ENCODE measurements at places on chromosomes 2 and 18. TPM values are rescaled to one million over a fixed set of nuclear protein-coding genes. Genes with fewer than 3 reads are reported as not detected.
A peak's percentile ranks its signal among the peaks of the same experiment; 100 is the strongest.

DNA sequence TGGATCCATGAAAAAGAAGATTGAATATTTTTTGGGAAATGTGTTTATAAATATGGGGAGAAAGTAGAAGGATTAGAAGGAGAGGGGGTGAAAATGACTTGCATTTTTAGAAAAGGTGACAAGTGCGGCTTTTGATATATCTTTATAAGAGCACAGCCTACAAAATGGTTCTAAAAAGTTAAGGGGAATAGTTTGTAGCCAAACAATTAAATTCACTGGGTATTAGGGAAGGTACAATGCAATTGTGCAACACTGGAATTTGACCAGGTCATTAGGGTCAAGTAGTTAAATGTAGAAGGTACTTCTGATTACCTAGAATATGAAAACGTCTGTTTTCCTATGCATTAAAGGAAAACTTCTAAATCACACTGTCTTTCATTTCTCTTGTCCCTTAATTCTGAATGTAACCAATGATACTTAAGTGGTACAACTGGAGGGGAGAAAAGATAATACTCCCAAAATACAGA lies 44.5 kb upstream of the SERTAD2 start:
- no peak overlapping the region for H3K4me3 ChIP-seq
- H3K4me1 ChIP-seq = no peaks in the 10 kb centered on the region
- no peaks in the 10 kb centered on the region for H3K27me3 ChIP-seq
- H3K36me3 ChIP-seq = no peaks in the 10 kb centered on the region
- no peak overlapping the region for H3K27ac ChIP-seq

DNA sequence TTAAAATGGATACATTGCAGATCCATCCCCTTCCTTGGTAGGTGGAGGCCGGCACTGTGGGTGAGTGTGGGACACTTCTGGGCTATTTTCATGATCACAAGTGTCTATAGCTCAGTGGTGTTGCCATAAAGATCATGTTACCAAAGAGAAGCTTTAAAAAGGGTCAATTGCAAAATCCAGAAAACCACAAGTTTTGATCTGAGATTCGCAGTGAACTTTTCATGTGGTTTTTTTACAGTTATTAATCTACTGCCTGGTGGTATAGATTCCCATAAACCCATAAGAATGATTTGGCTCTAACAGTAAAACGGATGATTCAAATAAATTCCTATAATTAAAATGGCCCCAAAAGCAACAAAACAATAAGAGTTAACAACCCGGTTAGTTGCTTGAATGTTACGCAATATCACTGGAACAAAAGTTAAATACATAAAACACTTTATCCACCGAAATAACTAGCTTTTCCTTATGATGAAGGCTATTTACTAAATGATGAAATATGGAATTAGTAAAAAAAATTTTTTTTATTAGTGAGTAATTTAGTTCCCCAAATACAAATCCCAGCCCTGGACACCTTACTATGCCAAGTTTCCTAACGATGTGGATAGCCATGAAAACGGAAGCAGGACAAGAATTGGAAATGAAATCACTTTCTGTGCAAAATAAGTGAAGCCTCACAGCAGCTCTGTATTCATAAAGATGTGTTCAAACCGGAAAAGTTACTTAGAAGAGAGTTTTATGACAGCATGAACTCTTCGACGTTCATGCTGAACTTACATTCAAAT lies 95.6 kb upstream of the THOC1 start:
- H3K4me3 ChIP-seq = no peak overlapping the region
- no peaks in the 10 kb centered on the region for H3K27me3 ChIP-seq
- no peaks in the 10 kb centered on the region for H3K36me3 ChIP-seq
- H3K4me1 ChIP-seq = no peaks in the 10 kb centered on the region

DNA sequence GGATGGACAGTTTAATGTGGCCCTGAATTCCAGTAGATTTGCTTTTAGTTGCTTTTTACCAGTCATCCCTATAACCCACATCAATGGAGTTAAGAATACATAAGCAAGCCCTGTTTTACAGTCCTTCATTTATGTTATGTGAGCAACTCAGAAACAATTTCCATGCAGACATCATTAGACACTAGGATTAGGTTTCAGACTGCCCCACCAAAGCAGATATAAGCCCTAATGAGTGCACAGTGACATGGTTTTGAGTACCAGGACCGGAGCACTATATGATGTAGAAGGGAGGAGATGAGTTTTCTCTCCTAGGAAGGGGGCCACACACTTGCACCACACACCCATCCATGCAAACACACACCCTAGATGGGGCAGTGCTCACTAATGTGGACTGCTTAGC lies 15.5 kb downstream of the KCNS3 start:
- no peak overlapping the region for H3K27ac ChIP-seq
- H3K27me3 ChIP-seq = no peaks in the 10 kb centered on the region
- no peaks in the 10 kb centered on the region for H3K36me3 ChIP-seq
- DNase-seq = no peak

Gene ATP6V1C2
- total RNA-seq = 0.67 TPM

Gene IL1RL1
- 28.2 TPM for total RNA-seq

GRCh38 chr18:61340148-61340547 lies 6.9 kb downstream of the CDH20 start:
- no peak for DNase-seq
- no peaks in the 10 kb centered on the region for H3K36me3 ChIP-seq
- H3K4me1 ChIP-seq = no peaks in the 10 kb centered on the region
- H3K4me3 ChIP-seq = no peak overlapping the region

Gene CD8A
- 1.5 TPM for total RNA-seq

DNA sequence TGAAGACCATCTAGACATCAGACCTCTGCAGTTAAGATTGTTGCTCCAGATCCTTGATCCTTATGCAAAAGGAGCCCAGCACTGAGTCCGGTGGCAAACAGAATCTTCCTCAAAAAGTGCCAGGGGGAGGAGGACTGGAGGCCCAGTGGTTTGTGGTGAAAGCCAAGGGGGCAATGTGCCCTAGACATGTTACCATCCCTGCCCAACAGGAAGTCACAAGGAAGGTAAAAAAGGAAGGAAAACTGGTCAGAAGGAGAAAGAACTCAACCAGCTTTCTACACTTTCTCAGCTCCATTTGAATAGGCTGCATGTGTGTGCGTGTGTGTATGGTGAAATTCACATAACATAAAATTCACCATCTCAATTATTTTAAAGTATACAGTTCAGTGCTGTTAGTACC lies 25.0 kb upstream of the KDM3A start:
- no peak overlapping the region for H3K4me3 ChIP-seq
- no peaks in the 10 kb centered on the region for H3K27me3 ChIP-seq
- no peaks in the 10 kb centered on the region for H3K36me3 ChIP-seq

- no peaks in the 10 kb centered on the region for H3K4me1 ChIP-seq
- no peak overlapping the region for H3K27ac ChIP-seq
- H3K4me3 ChIP-seq = no peak overlapping the region
- H3K27me3 ChIP-seq = no peaks in the 10 kb centered on the region
- no peaks in the 10 kb centered on the region for H3K36me3 ChIP-seq
Observed at GRCh38 chr18:36757081-36757480, 71.7 kb downstream of the TPGS2 start.

Gene RESP18
- not detected for total RNA-seq

GRCh38 chr18:70082430-70082829 lies 123.1 kb downstream of the RTTN start:
- no peak overlapping the region for H3K4me3 ChIP-seq
- no peaks in the 10 kb centered on the region for H3K36me3 ChIP-seq
- no peak for DNase-seq

DNA sequence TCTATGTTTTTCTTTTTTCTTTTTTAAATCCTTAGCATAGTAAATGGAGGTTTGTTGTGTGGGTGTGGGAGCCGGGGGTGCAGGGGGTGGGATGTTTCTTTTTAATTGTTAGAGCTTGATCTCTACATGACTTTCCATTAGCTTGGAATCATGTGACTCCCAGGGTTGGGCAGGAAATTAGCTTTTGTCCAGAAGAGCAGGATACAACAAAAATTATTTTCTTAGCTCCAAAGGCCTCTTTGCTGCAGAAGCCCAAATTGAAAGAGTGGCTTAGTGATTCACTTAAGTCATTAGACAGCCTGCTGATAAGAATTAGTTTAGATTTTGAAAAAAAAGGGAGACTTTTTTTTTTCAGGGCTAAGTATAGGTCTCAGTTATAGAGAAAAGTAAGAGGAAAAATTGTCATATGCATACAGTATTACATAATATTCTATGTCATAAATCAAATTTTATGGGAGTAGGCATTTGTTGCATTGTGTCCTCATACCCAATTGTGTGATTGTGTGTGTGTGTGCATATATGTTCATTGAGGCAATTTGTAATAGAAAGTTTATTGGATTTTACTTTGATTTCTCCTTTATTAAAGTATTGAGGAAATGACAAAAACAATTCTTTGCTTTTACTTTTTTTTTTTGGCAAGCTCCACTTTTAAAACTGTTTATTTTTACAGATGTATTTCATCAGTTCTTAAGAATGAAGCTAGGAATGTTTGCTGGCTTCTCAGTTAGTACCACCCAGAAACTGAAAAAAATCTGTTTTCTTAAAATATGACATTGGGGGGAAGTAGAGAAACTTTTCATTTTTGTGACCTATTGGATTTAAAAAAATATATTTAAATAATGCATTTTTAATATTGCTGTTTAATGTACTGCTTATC lies 47.4 kb downstream of the TSPYL6 start:
- no peaks in the 10 kb centered on the region for H3K36me3 ChIP-seq
- DNase-seq = peak; percentile 17
- peaks cover 41% of the 10 kb centered on the region for H3K4me1 ChIP-seq
- no peak overlapping the region for H3K4me3 ChIP-seq
- no peaks in the 10 kb centered on the region for H3K27me3 ChIP-seq

- H3K36me3 ChIP-seq = no peaks in the 10 kb centered on the region
- H3K27me3 ChIP-seq = no peaks in the 10 kb centered on the region
- H3K27ac ChIP-seq = no peak overlapping the region
- DNase-seq = no peak
Observed at GRCh38 chr2:231684314-231685223, 23.8 kb upstream of the PTMA start.

Measured in adrenal gland (tissue), 19 donors.